ENCODE measurements at places on chromosomes 1 and 21.

DNA sequence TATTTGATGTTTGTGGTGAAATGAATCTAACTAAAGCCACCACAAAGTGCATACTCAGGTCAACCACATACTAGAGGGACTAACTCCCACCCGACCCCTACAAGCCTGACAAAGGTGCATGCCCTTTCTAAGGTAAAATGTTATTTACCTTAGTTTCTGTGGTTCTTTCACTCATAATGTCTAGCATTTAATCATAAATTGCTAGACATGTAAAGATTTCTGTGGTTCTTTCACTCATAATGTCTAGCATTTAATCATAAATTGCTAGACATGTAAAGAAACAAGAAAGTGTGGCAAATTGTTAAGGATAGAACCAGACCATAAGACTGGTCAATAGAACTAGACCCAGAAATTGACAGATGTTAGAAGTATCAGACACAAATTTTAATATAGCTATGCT, 193.0 kb upstream of the PBX1 start:
- no peak for DNase-seq

DNA sequence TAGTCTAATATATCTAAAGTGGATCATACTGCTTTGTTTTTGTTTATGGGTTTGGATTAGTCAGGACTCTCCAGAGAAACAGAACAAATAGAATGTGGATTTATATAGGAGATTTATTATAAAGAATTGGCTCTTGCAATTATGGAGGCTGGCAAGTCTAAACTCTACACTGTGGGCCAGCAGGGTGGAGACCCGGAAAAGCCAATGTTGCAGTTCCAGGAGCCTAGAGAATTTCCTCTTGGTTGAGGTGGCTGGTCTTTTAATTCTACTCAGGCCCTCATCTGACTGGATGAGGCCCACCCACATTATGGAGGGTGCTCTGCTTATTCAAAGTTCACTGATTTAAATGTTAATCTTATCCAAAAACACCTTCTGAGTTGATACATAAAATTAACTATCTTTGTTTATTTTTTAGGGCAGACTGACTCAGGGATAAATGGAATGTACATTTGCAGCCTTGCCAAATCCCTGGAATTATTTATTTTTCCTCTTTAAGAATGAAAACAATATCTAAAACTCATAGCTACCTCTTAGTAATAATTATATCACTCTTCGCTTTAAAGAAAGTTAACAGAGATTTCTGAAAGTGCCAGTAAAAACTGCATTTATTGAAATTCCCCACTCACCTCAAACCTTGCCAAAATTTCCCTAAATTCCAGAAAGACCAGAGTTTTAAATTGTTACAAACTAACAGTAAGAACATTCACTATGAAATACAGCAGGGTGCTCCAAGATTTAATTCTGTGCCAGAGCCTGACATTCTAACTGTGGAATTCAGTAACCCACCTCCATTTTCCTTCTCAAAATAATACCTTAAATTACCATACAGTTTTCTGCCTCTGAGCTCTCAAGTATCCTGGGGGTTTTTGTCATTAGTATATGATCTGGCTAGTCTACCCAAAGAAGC, 36.6 kb upstream of the SSX2IP start:
- DNase-seq: no peak

DNA sequence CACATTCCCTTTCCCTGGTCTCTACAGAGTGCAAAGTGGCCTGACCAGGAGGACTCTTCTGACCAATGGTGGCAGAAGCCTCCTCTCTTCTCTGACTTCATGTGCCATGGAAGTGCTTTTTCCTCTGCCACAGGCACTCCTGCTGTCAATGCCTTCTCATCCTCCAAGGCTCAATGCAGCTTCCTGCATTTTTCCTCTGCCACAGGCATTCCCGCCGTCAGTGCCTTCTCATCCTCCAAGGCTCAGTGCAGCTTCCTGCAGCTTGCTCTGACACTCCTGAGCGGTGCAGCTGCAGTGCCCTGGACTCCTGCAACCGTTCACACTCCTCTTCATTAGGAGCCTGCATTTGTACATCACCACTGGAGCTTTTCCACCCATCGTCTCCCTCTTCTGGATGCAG, 4.7 kb upstream of the ADARB1 start:
- no peak for DNase-seq

DNA sequence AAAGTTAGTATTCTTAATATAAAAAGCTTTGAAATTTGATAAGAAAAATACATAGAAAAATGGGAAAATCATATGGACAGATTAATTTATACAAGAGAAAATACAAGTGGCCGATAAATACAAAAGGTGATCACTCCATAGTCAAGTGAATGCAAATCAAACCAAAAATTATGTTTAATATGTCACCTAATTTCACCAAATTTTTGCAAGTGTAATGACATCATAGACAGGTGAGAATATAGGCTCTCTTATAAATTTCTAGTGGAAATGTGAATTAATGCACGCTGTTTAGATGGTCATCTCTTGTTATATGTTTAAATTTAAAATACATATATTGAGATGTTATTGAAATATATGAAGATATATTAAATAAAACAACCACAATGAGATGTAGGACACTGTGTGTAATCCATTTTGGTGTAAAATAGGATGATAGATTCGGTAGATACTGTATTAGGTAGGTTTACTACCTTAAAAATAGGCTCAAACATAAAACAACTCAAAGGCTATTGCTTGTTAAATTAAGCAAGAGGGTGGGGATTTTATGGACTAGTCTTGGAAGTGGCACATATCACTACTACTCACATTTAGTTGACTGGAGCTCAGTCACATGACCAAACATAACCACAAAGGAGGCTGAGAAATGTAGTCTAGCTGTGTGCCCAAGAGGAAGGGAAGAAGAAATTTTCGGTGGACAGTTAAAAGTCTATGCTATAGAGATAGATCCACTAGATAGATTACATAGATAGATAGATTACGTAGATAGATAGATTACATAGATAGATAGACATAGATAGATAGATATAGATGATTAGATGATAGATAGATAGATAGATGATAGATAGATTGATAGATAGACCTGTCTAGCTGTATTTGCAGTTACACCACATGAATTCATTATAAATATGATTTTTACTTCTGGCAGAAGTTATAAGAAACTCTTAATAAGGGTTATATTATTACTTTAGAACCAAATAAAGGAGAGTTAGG, 9.2 kb downstream of the INSL5 start:
- DNase-seq: no peak

- DNase-seq: no peak
These were observed 104.8 kb downstream of the RERE start for GRCh38 chr1:8712413-8713231.

DNA sequence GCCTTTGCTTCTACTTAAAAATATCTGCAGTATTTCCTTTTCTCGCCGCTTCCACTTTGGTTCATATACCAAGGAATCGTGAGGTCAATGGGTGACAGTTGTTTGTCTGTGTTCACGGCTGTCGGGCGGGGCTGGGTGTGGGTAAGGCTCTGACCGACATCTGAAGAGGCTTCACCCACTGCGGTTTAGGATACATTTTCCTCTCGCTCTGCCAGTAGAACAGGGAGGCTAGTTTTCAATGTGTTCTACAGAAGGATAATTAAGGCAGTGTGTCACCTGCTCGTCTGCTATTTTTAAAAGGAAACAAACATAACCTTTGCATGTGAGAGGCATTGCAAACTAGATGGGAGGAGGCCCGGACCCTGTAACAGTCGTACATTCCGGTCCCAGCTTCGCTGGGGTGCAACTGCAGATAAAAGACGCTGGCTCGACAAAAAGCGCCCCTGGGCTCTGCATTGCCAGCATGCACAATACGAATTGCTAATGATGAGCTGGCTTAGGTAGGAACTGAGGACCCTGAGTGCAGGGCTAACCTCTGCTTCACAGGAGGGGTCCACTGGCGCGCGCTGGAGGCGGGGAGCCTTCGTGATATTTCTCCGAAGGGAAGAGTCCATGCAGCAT, 8.5 kb upstream of the ERG start:
- DNase-seq: no peak

GRCh38 chr1:67261680-67262079, 46.0 kb upstream of the IL12RB2 start:
- no peak for DNase-seq

All from right renal cortex interstitium (tissue), 3 donors.